ENCODE measurements at places on chromosomes 6 and 20.
A peak's percentile ranks its signal among the peaks of the same experiment; 100 is the strongest.

DNA sequence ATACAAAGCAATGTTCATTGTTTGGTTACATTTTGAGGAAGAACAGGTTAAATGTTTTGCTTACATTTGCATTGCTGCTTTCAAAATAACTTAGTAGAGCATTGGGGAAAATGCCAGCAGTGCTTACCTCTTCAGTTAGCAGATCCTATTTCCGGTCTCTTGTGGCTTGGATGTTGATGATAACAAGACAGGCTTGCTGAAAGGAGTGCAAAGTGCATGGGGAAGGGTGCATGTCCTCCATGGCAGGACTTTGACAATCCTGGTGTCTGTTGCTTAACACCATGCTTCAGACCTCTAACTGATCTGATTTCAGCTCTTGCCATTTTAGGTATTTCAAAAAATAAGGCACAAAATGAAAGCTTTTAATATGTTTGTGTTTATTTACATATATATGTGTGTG lies 21.1 kb downstream of the TPD52L1 start:
- no peak for DNase-seq

DNA sequence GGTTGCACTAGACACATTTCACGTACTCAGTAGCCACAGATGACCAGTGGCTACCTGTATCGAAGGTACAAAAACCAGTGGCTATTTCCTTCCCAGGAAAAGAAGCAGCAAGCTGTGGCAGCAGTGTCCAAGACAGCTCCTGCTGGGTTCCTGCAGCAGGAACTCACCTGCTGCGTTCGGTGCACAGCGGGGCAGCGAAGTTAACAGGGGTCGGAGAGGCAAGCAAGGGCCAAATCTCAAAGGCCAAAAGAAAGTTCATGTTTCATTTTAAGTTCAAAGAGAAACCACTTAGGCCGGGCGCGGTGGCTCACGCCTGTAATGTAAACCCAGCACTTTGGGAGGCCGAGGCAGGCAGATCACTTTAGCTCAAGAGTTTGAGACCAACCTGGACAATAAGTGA lies 26.9 kb downstream of the ASIP start:
- no peak for DNase-seq

GRCh38 chr20:45765307-45765875 lies 26.3 kb downstream of the WFDC3 start:
- no peak for DNase-seq

GRCh38 chr6:4487538-4487937 lies 288.7 kb upstream of the CDYL start:
- DNase-seq: no peak

GRCh38 chr20:47576516-47577033 lies 74.9 kb downstream of the NCOA3 start:
- no peak for DNase-seq

DNA sequence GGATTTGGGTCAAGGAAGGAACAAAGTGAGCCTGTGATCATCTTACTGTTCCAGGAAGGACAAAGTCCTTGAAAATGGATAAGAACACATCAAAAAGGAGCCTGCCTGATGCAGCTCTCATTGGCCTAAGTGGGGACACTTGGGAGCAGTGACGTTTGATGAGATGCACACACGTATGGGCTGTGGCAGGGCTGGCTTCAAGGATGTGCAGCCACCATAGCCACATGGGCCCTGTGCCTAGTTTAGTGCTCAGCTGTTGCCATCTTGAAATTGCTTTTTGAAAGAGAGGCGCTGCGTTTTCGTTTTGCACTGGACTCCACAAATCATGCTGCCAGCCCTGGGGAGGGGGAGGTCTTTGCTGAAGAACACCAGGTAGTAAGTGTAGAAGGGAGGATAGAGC lies 6.6 kb upstream of the NPEPL1 start:
- no peak for DNase-seq

GRCh38 chr6:46407776-46408530 lies 83.3 kb downstream of the RCAN2 start:
- no peak for DNase-seq

DNA sequence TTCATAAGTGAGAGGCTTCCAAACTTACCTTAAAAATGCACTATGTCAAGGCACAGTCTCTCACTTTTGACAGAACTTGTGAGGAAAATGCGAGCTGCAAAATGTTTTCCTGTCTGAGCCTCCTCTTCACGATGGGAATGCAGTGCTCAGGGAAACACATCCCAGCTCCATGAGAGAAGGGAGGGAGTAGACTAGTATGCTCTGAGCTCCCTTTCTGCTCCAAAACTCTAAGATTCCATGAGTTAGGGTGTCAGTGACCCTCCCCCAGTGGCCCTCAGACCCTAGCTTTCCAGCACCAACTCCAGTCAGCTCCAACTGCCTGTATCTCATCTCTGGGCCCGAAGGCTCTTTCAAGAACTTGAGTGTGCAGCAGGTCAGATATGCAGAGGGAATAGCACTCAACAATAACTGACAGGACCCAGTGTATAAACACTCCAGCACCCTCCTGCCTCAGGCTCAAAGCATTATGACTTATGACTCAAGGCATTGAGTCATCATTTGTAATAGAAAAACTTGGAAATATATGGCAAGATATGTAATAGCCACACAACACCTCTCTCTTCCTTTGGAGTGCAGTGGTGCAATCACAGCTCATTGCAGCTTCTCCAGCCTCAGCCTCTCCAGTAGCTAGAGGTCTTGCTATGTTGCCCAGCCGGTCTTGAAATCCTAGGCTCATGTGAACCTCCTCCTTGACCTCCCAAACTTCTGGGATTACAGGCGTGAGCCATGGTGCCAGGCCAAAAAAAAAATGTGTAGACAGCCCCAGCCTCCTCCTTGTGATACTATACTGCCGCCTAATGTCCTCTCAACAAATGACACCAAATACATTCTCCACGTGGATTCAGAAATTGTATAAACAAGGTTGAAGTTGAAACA lies 16.7 kb upstream of the ENTPD6 start:
- DNase-seq: no peak

DNA sequence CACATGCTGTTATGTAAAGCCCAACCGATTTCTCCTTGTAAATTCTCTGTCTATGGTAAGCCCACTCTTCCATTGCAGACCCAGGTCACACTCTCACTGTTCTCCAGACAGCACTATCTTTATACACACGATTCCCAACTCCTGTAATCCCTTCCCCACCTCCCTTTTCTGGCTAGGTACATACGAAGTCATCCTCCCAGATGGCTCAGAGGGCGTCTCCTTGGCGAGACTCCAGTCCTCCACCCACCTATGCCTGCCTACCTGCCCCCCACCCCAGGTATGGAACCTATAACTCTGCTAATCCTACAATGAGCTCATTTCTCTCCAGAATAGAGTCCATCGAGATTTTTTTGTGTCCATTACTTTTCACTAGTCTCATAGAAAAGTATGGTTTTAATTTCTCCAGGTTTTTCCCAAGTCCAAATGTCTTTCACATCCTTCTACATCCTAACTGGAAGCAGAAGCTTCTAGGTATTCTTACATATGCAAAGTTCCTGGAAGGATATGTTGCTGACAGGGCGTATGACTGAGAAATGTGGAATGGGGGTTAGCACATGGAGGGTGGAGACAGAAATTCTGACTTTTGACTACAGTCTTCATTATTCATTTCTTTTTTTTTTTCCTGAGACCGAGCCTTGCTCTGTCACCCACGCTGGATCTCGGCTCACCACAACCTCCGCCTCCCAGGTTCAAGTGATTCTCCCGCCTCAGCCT lies 22.8 kb downstream of the SCML4 start:
- no peak for DNase-seq

GRCh38 chr6:143543435-143543834 lies 31.9 kb upstream of the FUCA2 start:
- no peak for DNase-seq

GRCh38 chr6:37669887-37670437 lies 27.7 kb downstream of the MDGA1 start:
- no peak for DNase-seq

DNA sequence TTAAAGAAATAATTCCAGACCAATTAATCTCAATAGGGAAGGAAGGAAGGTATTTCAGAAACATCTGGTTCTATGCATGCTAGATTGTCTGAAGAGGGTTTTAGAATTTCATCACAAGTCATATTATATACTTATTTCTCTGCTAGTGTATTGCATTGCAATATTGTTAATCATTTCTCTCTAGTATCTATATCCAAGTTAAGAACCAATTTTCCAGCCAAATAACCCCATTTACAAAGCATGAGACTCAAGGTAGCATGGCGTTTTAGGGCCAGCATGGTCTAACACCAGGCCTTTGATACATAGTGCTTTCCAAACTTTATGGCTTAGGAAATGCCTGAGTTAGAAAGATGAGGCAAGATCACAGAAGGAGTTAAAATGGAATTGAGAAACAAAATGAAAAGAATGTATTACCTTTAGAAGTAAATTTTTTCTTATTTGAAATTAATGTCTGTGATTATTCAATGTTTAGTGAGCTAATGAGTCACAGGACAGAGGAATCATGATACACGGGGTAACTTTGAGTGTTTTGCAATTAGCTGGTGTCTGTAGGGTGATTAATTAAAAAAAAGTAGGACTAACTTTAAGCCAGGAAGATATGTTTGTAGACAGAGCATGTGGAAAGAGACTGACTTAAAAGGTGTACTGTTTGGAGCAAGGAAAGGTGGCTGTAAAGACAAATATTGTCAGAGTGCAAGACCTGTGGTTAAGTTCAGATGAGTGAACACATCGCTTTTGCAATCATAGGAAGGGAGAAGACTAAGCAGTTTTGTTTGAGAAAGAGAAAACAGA lies 1006.2 kb upstream of the CITED2 start:
- no peak for DNase-seq

- no peak for DNase-seq
Observed at GRCh38 chr6:176766-177165, 115.5 kb upstream of the DUSP22 start.

GRCh38 chr20:51828762-51829161 lies 26.4 kb upstream of the SALL4 start:
- no peak for DNase-seq

DNA sequence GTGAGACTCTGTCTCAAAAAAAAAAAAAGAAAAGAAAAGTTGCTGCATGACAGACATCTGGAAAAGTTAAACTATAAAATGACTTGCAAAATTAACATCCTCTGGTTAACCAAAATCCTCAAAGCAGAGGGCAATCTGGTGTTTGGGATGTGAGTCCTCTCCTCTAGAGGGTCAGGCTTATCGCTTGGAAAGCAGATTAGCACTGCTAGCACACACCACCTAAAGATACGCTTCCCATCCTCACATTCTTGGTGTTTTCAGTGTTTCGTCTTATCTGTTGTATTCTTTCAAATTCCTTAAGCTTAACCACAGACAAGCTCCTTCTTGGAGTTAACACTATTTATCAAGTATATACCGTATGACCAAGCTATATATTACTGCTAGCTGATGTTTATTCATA lies 198.0 kb downstream of the SOX4 start:
- DNase-seq: no peak

GRCh38 chr6:4511641-4512020 lies 264.6 kb upstream of the CDYL start:
- no peak for DNase-seq

GRCh38 chr6:5334341-5334740 lies 73.0 kb downstream of the FARS2 start:
- no peak for DNase-seq

- no peak for DNase-seq
Observed at GRCh38 chr6:119587537-119587936, 238.0 kb upstream of the MAN1A1 start.

DNA sequence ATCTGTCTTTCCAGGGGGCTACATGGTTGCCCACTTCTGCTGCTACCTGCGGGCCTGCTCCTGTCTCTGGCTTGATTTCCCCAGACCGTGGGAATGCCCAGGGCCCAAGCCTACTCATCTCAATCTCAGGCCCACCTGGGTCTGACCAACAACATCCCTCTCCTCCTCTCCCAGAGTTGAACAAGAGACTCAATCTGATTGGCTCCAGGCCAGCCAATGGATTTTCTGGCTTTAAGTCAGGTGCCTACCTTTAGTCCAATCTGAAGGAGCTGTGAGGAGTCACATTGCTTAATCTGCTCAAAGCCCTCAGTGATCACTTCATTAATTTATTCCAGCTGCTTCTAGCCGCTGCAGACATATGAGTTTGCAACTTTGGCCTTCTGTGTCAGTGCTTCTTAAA lies 162.4 kb upstream of the KCNG1 start:
- DNase-seq: peak; percentile 62

DNA sequence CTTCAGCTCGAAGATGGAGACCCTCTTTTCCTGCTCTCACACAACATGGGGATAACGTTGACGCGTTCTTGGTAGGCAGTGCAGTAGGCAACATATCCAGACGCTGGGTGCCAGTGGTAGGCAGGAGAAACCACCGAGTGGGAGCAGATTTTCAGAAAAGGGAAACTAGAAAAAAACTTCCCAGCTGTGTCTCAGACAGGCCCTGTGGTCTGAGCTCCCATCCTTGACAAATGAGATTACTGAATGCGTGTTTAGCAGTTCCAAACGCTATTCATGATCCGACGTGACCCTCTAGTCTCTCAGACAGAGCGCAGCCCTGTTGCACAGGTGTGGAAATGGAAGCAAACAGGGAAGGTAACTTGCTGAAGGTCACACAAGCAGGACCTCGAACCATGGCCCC lies 83.9 kb upstream of the DUSP22 start:
- no peak for DNase-seq

DNA sequence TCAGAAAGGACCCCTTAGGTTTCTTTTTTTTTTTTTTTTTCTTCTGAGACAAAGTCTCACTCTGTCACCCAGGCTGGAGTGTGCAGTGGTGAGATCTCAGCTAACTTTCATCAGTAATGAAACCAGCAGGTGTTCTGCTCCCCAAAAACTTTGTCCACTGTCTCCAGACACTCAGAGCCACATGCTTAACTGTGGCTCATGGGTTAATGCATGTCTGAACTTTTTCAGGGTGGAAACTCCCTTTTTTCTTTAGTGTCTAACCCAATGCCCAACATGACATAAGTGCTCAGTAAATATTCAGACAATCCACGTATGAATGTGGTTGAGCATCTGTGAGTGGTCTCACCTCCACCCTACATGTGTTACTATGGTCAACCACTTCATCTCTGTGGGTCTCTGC lies 45.4 kb downstream of the MYB start:
- no peak for DNase-seq

- DNase-seq: no peak
Observed at GRCh38 chr6:18088419-18089296, 33.8 kb downstream of the NHLRC1 start.

DNA sequence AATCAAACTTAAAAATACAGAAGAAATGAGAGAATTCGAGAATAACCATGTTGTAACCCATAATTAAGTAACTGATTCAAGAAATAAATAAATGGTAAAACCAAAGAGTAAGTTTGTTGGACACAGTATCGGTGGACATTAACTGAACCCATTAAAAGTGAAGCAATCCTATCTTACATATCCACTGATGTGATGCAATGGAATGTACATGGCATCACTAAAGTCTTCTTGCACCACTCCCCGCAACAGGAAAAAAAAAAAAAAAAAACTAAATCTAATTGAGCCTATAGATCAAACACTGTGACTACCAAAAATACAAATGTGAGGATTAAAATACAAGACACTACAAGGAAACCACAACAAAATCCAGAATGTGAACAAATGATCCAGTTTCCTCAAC lies 7.9 kb downstream of the SNX14 start:
- DNase-seq: no peak

- DNase-seq: no peak
Observed at GRCh38 chr6:138526822-138527235, 27.5 kb upstream of the NHSL1 start.
